ENCODE measurements at places on chromosomes 1 and 21.

DNA sequence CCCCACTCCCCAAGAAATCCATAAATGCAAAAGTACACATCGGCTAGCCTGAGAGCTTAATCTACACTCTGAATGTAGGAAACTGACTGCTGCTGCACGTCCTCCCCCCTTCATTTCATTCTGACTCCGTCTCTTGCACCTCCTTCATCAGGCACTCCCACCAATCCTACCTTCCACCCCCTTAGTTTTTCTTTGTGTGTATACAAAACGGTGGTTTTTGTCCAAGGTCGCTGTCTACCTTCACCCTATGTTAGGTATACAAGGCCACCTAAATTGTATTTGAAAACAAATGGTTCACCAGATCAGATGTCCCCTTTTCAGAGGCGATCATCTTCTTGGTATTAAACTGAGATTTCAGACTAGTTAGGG is 1.9 kb downstream of the WDR26 start:
- no peak for DNase-seq

GRCh38 chr1:53899708-53900107 is 5.7 kb downstream of the DIO1 start:
- DNase-seq, result no peak

DNA sequence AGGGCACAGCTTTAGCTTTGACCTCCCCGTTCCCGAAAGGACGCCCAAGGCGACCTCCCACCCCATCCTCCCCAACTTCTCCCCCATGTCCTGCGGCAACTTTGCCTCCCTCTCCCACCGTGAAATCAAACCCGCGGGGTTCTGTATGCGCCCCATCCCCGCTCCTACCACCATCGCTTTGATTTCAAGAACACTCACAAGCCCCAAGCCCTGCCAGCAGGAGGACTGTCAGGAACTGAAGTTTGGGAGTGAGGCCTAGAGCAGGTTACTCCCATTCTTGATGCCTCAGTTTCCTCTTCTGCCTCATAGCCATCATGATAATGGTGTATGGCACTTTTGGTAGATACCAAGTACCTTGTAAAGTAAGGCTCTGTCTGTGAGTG is 2.3 kb downstream of the PTPRU start:
- DNase-seq, result no peak

GRCh38 chr1:158101455-158101854 is 79.2 kb upstream of the CD1D start:
- DNase-seq, result no peak

- DNase-seq, result peak; percentile 82
Measured at GRCh38 chr1:53889304-53890298, at the start of gene YIPF1. Gene YIPF1 (minus strand): TSS chr1:53889797. CDS start chr1:53888937, 860 bp downstream.

- no peak for DNase-seq
Measured at GRCh38 chr1:209484429-209484828, 99.1 kb upstream of the CAMK1G start.

DNA sequence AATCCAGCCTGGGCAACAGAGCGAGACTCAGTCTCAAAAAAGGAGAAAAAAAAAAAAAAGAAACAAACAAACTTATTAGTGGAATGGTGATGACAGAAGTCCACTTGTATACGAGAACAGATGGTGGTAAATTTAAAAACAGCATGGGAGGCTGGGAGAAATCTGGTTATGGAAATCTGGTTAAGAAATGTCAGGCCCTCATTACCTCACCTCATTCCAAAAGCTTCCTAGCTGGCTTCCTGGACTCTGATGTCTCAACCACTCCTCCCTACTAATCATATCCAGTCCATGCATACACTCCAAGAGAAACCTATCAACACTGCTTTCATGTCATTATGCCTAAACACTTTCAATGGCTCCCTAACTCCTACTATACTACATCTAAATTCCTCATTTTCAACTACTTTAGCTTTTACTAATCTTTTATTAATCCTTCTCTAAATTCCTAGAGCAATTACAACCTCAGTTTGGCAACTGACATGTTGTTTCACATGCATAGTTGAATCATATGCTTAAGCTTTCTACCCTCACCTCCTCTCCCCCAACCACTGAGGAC is 52.9 kb downstream of the FOXJ3 start:
- no peak for DNase-seq

- DNase-seq, result peak; percentile 3
Measured at GRCh38 chr1:176843352-176844297, 320.9 kb downstream of the ASTN1 start.

- DNase-seq, result no peak
Measured at GRCh38 chr1:184362876-184363275, 24.0 kb upstream of the C1orf21 start.

- DNase-seq, result no peak
Measured at GRCh38 chr1:153963850-153964331, 554 bp upstream of the SLC39A1 start.

- no peak for DNase-seq
Measured at GRCh38 chr21:41142051-41142795, 25.7 kb upstream of the BACE2 start.

DNA sequence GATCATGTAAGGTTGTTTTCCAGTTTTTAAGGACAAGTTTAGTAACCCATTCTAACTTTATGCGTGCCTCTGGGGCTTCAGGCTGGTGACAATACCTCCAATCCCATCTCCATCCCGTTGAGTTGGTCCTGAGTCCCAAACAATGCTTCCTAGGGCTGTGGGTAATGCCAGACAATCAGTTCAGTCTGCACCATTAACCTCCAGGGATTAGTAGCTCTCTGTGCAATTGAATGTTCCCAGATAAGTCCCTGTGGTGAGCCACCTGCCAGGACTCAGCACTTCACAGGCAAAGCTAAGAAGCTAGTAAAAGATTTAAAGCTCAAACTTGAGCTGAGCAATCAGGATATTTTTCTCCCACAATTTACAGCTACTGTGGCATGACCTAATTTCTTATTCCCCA is 462.2 kb upstream of the PTBP2 start:
- DNase-seq, result no peak

- DNase-seq, result no peak
Measured at GRCh38 chr1:37133276-37134145, 99.2 kb upstream of the GRIK3 start.

Data from common myeloid progenitor, CD34-positive (primary cell).